Stimulated activated memory B cell treated with anti-CD40 and anti-IgM and Interleukin-4, amounts not matched to agents 10 μg/mL and 1 μg/mL and 100 μg/mL, for 72 hours (primary cell): ENCODE measurements at places on chromosomes 2 and 18.

DNA sequence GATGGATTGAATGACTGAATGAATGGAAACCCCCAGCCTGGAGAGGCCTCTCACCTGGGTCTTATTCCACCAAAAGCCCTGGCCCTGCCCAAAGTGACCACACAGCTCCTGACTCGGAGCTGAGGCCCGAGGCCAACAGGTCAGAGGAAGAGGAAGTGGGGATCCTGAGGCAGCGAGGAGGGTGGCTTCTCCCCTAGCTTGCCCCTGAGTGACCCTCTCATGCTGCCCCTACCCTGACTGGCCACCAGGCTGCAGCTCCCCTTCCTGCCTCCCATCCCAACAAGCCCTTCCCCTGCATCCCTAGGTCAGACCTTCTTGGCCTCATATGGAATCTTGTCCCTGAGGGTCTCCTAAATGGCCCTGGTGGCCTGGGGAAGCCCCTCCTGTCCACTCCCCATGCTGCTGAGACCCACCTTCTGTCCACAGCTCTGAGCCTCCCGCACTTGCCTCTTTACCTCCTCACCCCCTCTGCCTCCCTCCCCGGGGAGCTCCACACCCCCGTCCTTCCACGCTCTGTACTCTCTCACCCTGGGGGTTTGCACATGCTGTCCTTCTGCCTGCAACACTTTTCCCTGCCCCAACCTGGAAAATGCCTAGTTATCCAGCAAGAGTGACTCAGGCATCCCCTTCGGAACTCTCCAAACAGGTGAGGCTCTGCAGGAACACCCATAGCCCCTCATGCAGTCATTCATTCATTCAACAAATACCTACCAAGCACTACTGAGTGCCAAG is 134.8 kb upstream of the HDAC4 start:
- ATAC-seq: no peak

- ATAC-seq: no peak
Observed at GRCh38 chr2:211248841-211249240, 692.4 kb downstream of the CPS1 start.

DNA sequence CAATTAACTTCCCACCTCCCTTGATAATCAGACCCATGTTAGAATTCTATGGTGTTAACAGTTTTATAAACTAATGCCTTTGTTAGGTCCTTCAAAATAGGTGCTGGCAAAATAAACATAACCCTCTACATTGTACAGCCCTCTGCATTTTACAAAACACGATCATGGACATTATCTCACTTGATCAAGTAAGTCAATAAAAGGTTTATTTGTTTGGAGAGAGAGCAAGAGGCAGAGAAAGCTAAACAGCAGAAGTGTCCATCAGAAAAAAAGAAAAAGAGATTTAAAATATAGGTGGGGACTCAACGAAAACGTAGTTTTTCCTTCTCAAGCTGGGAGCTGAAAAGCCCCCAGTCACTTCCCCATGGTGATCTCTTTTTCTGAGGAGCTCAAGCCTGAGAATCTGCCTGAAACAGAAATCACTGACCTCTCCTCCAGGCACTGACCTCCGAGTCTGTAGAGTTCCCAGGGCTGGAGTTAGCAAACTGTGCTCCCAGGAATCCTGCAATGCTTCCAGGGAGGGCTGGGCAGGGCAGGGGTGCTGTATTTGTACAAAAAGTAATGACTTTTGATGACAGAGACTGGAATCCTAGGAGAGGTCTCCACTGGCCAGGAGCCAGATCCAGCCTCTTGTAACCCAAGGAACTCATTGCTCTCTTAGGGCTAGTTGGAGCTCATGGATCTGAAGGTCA is 137.8 kb upstream of the KLHL29 start:
- no peak for ATAC-seq

- ATAC-seq: no peak
Observed at GRCh38 chr2:46506131-46506706, 26.9 kb downstream of the TMEM247 start.

DNA sequence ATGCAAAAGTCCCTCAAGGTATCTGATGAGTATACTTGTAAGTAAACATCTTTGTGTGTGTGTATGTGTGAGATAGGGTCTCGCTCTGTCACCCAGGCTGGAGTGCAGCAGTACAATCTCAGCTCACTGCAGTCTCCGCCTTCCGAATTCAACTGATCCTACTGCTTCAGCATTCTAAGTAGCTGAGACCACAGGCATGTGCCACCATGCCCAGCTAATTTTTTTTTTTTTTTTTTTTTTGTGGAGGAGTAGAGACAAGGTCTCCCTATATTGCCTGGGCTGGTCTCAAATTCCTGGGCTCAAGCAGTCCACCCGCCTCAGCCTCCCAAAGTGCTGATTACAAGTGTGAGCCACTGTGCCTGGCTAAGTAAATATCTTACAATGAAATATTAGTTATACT is 23.2 kb downstream of the ADAM17 start:
- no peak for ATAC-seq

GRCh38 chr2:222805591-222806304 is 55.1 kb upstream of the ACSL3 start:
- ATAC-seq: no peak

GRCh38 chr18:79422022-79422782 is 26.5 kb downstream of the NFATC1 start:
- peak; percentile 53 for ATAC-seq

GRCh38 chr2:160251569-160251968 is 51.5 kb upstream of the ITGB6 start:
- ATAC-seq: no peak

- ATAC-seq: no peak
Observed at GRCh38 chr2:61538920-61539520, 864 bp upstream of the XPO1 start.

DNA sequence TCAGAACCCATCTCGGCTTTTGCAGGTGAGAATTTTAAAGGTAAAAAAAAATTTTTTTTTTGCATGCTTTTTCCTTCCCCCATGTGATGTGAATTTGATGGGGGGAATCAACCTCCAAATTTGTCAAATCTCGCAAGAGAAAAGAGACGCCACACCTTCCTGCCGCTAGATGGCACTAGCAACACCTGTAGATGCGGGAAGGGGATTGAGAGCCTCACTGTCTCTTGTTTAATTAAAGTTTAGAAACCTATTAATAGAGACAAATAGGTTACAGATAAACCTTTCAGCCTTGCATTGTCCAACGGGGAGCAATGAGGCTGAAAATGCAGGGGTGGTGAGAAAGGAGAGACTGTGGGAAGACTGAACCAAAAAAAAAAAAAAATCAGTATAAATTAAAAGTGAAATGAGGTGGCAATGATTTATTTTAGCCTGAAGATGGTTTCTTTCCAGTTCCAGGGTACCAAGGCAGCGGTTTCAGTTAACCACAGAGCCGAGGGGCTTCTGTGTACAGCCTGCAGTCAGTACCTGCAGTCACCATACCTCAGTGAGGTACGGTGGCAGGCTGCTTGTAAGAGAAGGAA is 84.6 kb downstream of the NRP2 start:
- ATAC-seq: no peak

GRCh38 chr2:42361728-42362283 is 789 bp upstream of the COX7A2L start:
- no peak for ATAC-seq

DNA sequence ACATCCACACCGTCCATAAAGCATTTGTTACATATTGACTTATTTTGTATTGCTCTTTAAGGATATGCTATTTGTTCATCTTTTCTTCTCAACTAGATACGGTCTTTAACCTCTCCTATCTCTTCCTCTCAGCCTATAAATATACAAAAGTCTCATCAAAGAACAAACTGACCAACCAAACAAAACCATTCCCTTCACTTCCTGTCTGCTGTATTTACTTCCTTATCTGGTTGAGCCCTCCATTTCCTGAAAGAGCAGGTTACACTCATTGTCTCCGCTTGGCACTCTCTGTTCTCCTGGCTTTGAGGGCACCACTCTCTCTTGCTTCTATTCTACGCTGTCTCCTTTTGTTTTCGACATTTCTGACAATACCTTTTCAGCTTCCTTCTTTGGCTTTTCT is 431.9 kb upstream of the TCF4 start:
- ATAC-seq: no peak

- ATAC-seq: no peak
Observed at GRCh38 chr18:13940326-13940725, 25.0 kb upstream of the MC2R start.

GRCh38 chr2:127485051-127485693 is 41.1 kb downstream of the IWS1 start:
- no peak for ATAC-seq

GRCh38 chr18:23752796-23753195 is 63.5 kb downstream of the LAMA3 start:
- ATAC-seq: no peak

- ATAC-seq: no peak
Observed at GRCh38 chr2:135337071-135337470, 193.9 kb downstream of the ZRANB3 start.

DNA sequence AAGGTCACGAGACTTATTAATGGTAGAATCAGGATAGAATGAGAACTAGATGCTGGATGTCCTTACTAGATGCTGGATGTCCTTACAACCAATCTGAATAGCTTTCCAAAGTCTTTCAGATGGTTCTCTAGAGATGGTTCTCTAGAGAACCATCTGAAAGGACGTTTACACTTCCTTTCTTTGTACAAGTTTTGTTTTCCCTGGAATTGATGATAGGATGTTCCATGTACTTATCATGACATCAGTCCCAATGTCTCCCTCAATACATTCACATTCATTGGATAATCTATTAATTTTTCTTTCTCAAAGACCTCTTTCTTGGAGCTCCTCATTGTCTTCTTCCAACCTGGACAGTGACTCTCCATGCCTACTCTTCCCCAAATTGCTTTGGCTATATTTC is 28.2 kb upstream of the RUFY4 start:
- ATAC-seq: no peak

DNA sequence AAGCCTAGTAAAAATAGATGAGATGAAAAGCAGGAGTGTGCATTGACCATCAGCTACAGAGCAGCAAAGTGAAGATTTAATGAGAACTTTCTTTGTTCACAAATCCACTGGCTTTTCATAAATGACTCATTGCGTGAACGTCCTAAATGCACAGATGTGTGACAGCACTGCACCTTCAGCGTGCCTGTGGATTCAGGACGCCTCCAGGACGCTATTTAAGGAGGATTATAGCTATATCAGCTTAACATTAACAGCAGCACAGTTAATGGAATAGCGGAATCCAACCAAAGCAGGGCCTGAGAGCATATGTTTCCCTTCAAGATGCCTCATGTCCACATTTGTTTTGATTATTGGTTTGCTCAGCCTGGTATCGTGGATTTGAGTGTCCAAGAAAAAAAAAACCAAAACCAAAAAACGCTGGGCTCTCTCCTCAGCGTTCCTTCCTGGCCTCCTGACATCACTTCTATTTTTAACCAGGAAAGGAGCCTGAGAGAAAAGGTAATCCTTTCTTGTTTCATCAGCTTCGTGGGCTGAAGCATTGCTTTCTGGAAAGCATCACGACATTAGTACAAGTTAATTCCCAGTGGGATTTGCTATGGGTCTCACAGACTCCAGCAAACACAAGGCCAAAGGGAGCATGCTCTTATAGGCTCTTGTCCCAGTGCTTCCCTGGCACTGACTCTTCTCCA is 447.0 kb upstream of the SMIM21 start:
- no peak for ATAC-seq

GRCh38 chr2:111148925-111149324 is 28.2 kb downstream of the BCL2L11 start:
- no peak for ATAC-seq

DNA sequence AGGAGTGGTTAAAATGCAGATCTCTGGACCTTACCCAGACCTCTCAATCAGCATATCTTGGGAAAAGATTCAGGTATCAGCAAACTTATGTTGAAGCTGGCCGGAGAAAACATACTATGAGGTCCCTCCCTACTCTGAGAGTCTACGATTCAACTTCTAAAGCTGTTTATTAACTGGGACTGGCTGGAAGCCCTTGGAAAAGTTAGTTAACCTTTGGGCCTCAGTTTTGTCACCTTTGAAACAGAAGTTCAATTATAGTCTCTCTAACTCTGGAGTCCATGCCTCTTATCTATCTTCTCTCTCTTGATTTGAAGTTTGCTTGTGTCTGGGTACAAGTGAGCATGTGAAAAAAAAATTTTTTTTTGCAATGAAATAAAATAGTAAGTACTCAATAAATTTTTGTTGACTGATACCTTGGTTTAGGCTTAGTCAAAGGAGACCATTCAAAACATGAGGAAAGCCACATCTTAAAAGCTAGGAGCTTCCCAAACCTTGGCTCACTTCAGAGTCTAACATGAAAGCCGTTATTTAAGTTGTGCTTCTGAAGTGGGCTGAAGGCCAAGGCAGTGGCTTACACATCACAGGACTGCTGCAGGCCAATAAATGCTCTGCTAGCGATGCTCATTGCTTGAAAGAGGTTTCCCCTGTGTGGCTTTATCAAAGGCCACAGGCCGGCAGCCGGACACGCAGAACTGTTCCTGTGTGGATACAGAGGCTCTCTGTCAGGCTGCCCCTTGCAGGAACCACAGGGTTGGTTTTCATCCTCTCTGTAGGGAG is 110.6 kb upstream of the FAM136A start:
- ATAC-seq: no peak

DNA sequence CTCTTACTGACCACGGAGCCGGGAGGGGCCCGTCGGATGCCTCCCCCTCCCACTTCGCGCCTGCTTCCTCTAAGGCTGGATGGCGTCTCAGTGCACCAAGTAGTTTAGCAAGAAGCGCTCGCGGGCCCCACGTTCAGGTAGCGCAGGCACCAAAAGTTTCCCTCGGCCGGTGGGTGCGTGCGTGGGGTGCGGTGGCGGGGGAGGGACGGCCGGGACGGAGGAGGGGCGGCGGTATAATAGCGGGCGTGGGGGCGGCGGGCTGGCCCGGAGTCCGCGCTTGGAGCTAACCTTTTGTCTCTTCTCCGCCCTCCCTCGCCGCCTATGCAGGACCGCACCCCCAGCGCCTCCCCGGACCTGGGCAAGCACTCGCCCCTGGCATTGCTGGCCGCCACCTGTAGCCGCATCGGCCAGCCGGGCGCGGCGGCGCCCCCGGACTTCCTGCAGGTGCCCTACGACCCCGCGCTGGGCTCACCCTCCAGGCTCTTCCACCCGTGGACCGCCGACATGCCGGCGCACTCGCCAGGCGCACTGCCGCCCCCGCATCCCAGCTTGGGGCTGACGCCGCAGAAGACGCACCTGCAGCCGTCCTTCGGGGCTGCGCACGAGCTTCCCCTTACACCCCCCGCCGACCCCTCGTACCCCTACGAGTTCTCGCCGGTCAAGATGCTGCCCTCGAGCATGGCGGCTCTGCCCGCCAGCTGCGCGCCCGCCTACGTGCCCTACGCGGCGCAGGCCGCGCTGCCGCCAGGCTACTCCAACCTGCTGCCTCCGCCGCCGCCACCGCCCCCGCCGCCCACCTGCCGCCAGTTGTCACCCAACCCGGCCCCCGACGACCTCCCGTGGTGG is 1.0 kb downstream of the SP5 start:
- ATAC-seq: no peak

- no peak for ATAC-seq
Observed at GRCh38 chr2:163774862-163775261, 39.1 kb upstream of the FIGN start.

GRCh38 chr2:3483227-3483985 is 35.9 kb downstream of the ADI1 start:
- ATAC-seq: no peak
